ENCODE measurements at places on chromosomes 16 and 17.
A peak's percentile ranks its signal among the peaks of the same experiment; 100 is the strongest.

- no peak for DNase-seq
Observed at GRCh38 chr17:29358416-29358815, 31.7 kb upstream of the TAOK1 start.

GRCh38 chr17:54439816-54440215, 460.8 kb upstream of the TOM1L1 start:
- DNase-seq = no peak

- DNase-seq = no peak
Observed at GRCh38 chr17:3724378-3725077, 825 bp downstream of the HASPIN start.

DNA sequence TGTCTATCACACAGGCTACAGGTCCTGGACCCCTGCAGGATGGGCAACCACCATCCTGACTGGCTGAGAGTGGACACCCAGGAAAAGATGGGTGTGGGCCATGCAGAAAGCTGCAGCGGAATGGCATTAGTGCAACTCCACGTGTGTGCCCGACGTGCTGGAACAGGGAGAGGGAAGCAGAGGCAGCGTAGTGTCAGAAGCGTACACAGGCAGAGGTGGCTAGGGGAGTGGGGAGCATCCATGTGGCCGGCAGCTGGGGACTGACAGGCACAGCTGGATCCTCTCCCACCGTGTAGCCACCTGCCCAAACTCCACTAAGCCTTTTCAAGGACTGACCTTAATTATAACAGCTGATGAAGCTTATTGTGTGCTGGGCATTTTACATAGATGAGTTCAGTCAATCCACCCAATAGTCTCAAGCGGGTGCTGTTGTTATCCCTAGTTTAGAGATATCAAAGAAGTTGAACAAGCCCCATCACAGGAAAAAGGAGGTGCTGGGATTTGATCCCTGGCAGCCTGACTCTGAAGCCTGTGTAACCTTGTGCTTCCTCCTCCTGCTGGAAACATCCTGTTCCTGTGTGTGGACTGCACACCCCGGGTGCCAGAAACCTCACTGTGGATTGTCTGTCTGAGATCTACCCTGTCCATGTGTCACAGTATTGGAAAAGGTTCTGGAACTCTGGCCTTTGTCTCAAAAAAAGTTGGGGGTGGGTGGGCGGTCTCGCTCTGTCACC, 114.0 kb downstream of the PRKCA start:
- peak; percentile 28 for DNase-seq

DNA sequence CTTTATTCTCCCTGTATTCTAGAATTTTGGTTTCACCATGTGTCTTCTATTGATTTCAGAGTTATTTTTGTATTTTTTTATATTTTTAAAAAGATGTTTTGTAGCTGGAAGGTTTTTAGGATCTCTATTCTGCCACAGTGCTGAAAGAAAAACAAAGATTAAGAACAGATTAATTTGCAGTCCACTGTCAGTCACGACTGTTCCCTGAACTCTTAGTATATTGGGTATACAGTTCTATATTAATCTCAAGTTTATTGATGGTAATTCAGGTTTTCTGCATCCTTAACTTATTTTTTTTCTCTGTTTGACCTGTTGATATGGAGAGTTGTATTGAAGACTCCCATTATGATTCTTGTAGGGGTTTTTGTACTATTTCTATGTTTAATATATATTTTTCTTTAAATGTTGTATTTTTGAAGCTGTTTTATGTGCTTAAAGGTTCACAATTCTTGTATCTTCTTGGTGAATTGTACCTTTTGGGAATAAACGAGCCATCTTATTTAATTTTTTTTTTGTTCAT, 2.9 kb downstream of the SPECC1 start:
- DNase-seq = no peak

Measured in NCI-H1417 (cell line).